NCI-H2081 treated with DMSO at 0.1 percent for 48 hours (cell line): ENCODE measurements at places on chromosomes 6 and 20.

GRCh38 chr6:70666706-70667105 lies 977 bp upstream of the SMAP1 start:
- no peak for DNase-seq

DNA sequence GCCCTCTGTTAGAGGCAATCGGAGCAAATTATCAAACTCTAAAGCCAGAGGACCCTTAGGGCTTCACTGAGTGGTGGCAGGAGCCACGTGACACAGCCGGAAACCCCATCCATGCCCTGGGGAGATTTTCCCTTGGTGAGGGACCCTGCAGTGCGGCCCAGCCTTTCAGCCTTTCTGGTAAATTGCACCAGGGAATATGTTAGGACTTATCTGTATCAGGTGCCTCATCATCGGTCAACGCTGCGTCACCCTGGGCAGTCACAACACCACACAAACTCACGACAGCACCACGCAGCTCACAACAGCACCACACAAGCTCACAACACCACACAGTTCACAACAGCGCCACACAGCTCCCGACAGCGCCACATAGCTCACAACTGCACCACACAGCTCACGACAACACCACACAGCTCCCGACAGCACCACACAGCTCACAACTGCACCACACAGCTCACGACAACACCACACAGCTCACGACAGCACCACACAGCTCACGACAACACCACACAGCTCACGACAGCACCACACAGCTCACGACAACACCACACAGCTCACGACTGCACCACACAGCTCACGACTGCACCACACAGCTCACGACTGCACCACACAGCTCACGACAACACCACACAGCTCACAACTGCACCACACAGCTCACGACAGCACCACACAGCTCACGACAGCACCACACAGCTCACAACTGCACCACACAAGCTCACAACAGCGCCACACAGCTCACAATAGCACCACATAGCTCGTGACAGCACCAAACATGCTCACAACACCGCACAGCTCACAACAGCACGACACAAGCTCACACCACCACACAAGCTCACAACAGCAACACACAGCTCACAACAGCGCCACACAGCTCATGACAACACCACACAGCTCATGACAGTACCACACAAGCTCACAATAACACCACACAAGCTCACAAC lies 199.0 kb downstream of the DLL1 start:
- no peak for DNase-seq

- DNase-seq: peak; percentile 66
Observed at GRCh38 chr6:106702451-106703110, 73.2 kb downstream of the QRSL1 start.

DNA sequence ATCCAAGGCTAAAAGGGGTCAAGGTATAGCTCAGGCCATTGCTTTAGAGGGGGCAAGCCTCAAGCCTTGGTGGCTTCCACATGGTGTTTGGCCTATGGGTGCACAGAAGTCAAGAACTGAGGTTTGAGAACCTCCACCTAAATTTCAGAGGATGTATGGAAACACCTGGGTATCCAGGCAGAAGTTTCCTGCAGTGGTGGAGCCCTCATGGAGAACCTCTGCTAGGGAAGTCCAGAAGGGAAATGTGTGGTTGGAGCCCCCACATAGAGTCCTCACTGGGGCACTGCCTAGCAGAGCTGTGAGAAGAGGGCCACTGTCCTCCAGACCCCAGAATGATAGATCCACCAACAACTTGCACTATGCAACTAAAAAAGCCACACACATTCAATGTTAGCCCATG lies 678.7 kb upstream of the ADGRB3 start:
- no peak for DNase-seq

- no peak for DNase-seq
Observed at GRCh38 chr6:10375391-10375969, 39.4 kb downstream of the TFAP2A start.

DNA sequence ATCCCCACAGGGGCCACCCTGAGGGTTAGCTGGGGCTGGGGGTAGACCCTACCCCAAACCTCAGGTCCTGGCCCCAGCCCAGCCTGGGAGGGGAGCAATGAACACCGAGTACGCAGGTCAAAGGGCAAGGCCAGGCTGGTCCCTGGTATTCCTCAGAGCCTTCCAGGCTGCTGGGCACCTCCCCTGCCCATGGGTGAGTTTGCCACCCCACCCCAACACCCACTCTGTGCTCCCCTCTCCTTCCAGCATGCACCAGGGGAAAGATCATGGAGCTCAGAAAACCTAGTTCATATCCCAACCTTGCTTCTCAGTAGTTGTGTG lies 103.9 kb upstream of the FOXP4 start:
- DNase-seq: no peak
